Thoracic aorta (tissue), 2 donors: ENCODE measurements at places on chromosomes 2 and 18. TPM values are rescaled to one million over a fixed set of nuclear protein-coding genes. Genes with fewer than 3 reads are reported as not detected.

DNA sequence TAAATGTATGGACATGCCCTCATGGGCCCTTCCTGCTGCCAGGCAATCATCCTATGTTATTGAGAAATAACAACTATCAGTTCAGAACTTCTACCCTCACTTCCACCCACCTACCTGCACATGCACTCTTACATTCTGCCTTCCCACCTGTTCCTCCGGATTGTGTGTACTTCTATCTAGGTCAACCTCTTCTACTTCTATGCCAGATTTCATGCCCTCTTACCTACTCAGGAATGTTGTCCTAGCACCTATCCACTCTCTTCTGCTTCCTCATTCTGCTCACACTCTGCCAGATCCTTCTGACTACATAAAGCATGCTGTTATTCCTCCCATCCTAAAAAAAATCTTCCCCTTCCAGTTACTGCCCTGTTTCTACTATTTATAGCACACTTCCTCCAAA lies 333.5 kb downstream of the IRS1 start:
- no peaks in the 10 kb centered on the region for H3K27me3 ChIP-seq
- no peaks in the 10 kb centered on the region for H3K4me1 ChIP-seq
- no peak overlapping the region for H3K4me3 ChIP-seq
- no peak overlapping the region for H3K27ac ChIP-seq
- no peaks in the 10 kb centered on the region for H3K36me3 ChIP-seq

DNA sequence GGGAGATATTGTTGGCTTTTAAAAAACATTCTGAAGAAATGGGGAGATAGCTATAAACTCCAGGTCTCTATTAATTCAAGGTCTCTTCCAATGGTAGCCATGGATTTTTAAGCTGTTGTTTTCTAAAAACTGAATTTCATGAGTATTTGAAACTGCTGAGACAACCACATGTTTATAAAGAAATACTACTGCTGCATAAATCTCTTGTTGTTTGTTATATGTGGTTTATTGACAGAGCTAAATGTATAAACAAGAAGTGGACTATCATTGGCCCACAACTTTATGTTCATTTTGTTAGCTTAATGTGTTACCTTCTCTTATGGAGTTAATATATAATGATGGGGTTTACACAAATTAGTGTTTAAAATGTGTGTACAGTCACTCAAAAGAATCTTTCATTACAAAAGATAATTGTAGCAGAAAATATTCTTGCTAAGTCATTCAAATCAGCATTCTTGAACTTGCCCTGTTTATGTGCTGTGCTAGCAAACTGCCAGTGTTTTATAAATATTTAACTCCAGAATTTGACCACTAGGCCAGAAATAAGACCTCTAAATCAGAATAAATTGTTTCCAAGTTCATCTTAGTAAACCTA lies 242.1 kb downstream of the TMX3 start:
- no peaks in the 10 kb centered on the region for H3K27me3 ChIP-seq
- H3K36me3 ChIP-seq = no peaks in the 10 kb centered on the region
- no peak overlapping the region for H3K4me3 ChIP-seq
- no peak for DNase-seq
- no peak overlapping the region for H3K27ac ChIP-seq
- H3K4me1 ChIP-seq = peaks cover 15% of the 10 kb centered on the region

DNA sequence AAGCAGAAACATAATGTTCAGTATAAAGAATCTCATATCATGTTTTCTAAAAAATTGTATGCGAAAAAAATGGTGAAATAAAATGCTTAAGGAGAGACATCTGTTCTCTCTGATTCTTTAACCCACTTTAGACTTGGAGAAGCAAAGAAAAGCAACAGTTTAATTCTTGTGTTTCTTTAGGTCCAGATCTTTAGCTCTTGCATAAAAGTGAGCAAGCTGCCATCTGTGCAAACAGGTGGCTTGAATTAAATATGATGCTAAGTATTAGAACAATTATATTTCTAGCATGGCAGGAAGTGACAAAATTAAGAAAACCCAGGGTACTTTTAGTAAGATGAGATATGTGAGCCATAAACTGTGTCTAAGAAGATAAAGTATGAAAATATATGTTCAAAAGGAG lies 1038.3 kb downstream of the DPP10 start:
- no peaks in the 10 kb centered on the region for H3K4me1 ChIP-seq
- no peak overlapping the region for H3K4me3 ChIP-seq
- H3K36me3 ChIP-seq = no peaks in the 10 kb centered on the region
- no peak for DNase-seq
- H3K27me3 ChIP-seq = no peaks in the 10 kb centered on the region

DNA sequence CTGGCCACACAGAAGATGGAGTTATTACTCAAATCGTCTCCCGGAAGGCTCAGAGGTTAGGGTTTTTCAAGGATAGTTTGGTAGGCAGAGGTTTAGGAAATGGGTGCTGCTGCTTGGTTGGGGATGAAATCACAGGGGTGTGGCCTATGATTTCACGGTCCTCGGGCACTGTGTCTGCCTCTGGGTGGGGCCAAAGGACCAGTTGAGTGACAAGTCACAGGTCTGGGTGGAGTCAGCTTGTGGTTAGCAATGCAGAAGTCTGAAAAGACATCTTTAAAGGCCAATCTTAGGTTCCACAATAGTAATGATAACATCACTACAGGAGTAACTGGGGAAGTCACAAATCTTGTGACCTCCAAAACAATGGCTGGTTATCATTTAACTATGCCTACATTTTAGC lies 387.8 kb downstream of the ZNF521 start:
- H3K4me1 ChIP-seq = no peaks in the 10 kb centered on the region
- H3K4me3 ChIP-seq = no peak overlapping the region
- DNase-seq = no peak
- H3K27ac ChIP-seq = no peak overlapping the region

GRCh38 chr2:49686897-49687442 lies 532.7 kb upstream of the FSHR start:
- no peaks in the 10 kb centered on the region for H3K36me3 ChIP-seq
- DNase-seq = no peak
- H3K27ac ChIP-seq = no peak overlapping the region
- no peak overlapping the region for H3K4me3 ChIP-seq
- H3K27me3 ChIP-seq = no peaks in the 10 kb centered on the region
- H3K4me1 ChIP-seq = no peaks in the 10 kb centered on the region

DNA sequence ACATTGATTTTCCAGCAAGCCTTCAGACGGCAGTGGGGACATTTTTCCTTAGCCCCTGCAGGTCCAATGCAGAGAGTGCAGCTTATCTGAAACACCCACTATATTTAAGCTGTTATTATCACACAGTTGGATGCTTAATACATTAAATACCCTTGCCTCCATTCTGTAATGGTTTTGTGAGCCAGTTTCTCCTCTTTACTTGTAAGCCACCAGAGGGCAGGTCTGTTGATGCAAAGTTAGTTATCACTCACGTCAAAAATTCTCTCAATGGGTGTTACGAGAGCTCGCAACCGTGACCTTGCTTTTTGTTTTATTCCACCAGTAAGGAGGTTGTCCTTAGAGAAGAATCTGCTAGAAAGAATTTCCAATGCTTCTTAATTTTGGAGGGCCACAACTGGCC lies 189.8 kb downstream of the INSIG2 start:
- no peaks in the 10 kb centered on the region for H3K4me1 ChIP-seq
- H3K4me3 ChIP-seq = no peak overlapping the region
- H3K27me3 ChIP-seq = no peaks in the 10 kb centered on the region
- H3K27ac ChIP-seq = no peak overlapping the region
- DNase-seq = no peak

DNA sequence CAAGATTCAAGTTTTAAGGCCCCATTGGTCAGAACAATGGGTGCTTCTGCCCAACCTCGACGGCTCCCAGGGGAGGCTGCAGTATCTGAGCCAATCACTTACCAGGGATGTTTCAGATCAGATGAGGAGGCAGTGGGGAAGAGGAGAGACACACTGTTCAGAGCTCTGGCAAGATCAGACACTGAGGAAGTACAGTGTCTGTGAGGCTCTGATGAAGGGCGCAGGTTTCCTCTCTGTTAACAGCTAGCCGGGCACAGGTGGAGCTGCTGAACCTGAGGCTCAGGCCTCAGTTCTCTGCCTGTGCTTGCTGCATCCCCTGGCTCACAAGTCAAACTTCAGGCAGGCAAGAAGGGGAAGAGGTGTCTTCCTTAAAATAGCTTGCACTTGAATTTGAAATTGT lies 69.7 kb downstream of the TPO start:
- H3K36me3 ChIP-seq = no peaks in the 10 kb centered on the region
- no peak overlapping the region for H3K4me3 ChIP-seq
- no peak for DNase-seq
- no peak overlapping the region for H3K27ac ChIP-seq
- H3K4me1 ChIP-seq = no peaks in the 10 kb centered on the region

Gene IL18R1
- 9.3 TPM for total RNA-seq

Gene FZD7
- total RNA-seq = 14.4 TPM

Gene ASB18
- total RNA-seq = not detected
